ENCODE measurements at places on chromosomes 13 and 19. TPM values are rescaled to one million over a fixed set of nuclear protein-coding genes. Genes with fewer than 3 reads are reported as not detected.

Gene ZNF112
- total RNA-seq, result 2.6 TPM

Gene IRGC
- total RNA-seq, result not detected

Gene PLIN3
- total RNA-seq, result 188 TPM

Gene KLF5
- total RNA-seq, result 59.9 TPM

Gene SLITRK5
- total RNA-seq, result 0.64 TPM

Gene ATP12A
- total RNA-seq, result 0.02 TPM

Gene ZFP82
- 2.0 TPM for total RNA-seq
